ENCODE measurements at places on chromosomes 2 and 18.

GRCh38 chr2:218811382-218811781, 20.2 kb downstream of the PRKAG3 start:
- no peak for DNase-seq

DNA sequence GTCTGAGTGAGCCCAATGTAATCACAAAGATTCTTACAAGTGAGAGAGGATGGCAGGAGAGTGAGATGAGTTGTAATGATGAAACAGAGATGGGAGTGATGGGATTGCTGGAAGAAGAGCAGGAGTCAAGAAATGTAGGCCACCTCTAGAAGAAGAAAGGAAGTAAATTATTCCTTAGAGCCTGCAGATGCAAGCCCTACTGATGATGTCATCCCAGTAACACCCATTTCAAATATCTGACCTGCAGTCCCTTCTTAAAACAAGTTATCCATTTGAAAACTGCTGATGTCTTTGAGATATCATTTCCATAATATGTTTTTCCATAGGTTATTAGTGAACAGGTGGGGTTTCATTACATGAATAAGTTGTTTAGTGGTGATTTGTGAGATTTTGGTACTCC, 888.0 kb upstream of the SLC39A10 start:
- DNase-seq = no peak

DNA sequence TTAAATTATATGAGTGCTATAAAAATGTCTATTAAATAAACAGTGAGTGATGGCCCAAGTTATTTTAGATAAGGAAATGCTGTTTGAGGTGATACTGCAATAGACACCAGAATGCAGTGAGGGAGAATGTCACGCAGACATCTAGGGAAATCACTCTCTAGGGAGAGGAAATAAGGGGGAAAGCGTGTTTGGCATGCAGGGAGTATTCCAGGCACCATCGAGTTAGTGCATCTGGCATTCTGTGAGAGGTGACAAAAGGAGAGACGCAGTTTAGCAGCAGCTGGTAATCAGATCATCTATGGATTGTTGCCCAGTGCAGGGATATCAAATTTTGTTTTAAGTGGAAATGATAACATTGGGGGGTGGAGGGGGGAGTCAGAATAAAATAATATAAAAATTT, 175.4 kb upstream of the NETO1 start:
- no peak for DNase-seq

- no peak for DNase-seq
Measured at GRCh38 chr2:177992992-177993391, 79.6 kb downstream of the PDE11A start.

DNA sequence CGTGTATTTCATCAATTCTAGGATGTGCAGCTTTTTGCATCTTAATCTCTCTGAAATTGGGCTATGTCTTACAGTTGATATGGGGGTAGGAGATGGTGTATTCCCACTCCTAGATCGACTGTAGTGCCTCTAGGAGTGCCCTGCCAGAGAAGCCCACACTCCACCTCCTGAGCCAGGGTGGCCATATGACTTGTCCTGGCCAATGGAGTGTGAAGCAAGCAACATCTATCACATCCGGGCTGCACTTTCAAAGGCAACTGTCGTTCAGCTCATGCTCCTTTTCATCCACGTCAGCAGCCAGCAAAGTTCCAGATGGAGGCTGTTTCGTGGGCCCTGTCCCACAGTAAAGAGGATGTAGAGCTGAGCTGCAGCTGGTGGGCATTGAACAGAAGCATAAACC, 149.4 kb upstream of the SLC1A4 start:
- no peak for DNase-seq

DNA sequence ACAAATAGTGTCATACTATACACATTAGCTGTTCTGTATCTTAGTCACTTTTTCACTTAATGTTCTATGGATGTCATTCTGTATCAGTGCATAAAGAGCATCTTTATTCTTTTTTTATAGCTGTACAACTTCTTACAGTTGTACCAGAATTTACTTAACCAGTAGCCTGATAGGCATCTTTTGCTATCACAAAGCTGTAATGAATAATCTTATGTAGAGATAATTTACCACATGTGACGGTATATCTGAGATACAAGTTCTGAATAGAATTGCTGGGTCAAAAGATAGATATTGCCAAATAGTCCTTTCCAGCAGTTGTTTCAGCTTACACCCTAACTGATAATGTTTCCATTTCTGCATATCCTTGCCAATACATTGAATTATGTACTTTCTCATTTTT, 70.0 kb downstream of the PTRHD1 start:
- DNase-seq = no peak

DNA sequence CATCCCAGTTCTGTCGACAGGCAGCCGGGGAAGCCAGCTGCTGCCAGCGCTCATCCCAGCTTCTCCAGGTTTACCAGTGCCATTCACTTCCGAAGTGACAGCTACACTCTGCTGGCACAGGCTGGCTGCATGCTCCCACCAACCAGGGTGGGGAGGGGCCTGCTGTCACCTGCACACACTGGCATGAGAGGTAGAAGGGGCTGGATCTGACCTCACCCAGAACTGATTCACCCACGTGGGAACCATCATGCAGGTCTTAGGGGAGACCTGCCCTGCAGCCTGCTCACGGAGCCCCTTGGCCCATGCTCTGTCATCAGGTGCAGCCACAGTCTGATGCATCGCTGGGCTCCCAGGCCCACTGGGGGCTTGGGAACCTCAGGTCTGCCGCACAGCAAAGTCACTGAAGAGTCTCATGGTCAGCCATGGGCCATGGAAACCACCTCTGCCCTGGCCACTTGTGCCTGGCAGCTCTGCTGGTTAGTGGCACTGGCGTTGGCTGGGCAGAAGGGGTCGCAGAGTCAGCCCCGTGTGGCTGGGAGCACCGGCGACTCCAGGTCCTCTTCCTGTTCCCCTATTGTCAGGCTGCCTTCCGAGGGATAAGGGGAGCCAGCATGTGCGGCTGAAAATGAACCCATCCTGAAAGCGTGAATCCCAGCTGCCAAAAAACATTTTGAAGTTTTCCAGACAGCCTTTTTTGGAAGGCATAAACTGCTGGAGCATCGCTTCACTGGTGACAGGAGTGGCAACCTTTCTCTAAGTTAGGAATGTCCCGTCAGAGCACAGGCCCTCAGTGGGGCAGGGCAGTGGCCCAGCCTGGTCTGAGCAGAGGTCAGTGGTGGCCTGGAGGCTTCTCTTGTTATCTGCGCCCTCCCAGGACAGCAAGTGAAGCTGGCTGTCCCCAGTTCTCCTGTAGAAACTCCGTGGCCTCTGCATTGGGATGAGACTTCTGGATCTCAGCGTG, 157.8 kb downstream of the SEPTIN10 start:
- no peak for DNase-seq

GRCh38 chr2:37872192-37872750, 52.8 kb upstream of the RMDN2 start:
- no peak for DNase-seq

DNA sequence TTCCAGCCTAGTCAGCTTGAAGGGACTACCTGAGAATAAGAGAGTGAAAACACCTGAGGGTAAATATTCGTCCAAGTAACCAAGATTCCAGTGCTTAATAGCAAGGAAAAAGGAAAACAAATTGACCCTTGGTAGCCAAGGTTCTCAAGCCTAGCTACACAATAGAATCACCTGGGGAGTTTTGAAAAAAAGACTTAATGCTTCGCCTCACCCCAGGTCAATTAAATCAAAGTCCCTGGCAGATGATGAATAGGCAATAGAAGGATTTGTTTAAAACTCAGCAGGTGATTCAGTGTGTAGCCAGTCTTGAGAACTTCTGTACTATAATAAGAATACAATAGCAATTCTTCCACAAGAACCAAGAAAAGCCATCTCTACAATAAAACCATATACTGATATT, 500.2 kb downstream of the XIRP2 start:
- DNase-seq = no peak

- no peak for DNase-seq
Measured at GRCh38 chr2:46175419-46175818, 121.8 kb upstream of the EPAS1 start.

DNA sequence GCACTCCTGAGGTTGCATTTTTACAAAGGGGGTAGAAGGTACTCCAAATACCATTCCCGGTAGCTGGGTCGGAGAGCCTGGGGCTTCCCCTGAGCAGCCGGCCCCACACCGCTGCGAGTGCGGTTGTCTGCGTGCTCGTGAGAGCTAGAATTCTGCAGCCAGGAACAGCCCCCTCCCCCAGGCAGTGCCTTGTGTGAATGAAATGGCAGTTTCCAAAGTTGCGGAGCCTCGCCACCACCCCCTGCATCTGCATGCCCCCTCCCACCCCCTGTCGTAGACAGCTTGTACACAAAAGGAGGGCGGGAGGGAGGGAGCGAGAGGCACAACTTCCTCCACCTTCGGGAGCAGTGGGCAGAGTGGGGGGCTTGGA, 1.1 kb downstream of the MYCN start:
- DNase-seq = no peak

- no peak for DNase-seq
Measured at GRCh38 chr2:212052412-212053159, 486.0 kb downstream of the ERBB4 start.

DNA sequence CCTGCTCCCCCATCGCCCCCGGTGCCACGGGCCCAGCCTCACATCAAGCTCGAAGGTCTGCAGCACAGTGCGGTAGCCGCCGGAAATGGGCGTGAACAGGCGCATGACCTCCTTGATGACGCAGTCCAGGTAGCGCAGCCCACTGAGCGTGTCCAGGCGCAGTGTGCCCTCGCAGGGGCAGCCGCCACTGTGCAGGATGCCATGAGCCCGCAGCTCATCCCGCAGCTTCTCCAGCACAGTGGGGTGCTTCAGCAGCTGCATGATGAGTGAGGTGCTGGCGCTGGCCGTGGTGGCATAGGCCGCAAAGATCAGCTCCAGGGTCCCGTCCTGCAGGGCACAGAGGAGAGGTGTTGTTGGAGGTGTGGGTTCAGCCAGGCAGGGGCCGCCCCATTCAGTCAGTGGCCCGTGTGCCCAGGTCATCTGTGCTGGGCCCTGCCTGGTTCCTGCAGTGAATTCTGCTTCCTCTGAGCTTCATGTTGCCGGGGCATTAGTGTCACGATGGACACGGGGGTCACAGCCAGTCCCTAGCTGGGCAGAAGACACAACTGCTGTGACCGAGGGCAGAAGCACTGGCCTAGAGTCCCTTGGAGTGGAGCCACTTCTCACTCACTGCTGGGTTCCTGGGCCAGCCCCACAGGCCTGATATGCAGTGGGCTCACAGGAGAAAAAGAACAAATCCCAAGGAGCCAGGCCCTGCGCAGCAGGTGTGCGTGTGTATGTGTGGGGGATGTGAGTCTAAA, 14.5 kb downstream of the CYP26B1 start:
- no peak for DNase-seq

- no peak for DNase-seq
Measured at GRCh38 chr18:63987743-63988142, 17.9 kb downstream of the SERPINB8 start.

- no peak for DNase-seq
Measured at GRCh38 chr2:209469481-209469880, 45.6 kb downstream of the MAP2 start.

DNA sequence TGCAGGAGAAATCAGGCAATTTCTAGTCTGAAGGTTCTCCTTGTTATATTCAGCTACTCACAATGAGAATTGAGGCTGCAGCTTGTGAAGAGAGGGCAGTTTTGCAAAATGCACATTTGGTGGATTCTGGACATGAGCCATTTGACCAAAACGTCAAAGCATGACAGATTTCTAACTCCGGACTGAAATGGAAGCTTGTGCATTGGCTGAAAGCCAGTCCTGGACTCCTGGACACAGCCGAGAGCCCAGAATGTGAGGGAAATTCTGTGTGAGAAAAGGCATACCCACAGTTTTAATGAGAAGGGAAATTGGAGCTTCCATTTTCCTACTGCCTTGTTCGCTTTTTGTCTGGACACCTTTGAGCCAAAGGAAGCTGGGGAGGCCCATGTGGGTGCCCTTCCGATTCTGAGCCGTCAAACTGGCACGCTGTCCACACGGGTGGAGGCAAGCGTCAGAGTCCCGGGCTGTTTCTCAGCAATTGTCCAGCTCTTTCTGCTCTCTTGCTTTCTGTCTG, 23.7 kb upstream of the ROCK2 start:
- no peak for DNase-seq

DNA sequence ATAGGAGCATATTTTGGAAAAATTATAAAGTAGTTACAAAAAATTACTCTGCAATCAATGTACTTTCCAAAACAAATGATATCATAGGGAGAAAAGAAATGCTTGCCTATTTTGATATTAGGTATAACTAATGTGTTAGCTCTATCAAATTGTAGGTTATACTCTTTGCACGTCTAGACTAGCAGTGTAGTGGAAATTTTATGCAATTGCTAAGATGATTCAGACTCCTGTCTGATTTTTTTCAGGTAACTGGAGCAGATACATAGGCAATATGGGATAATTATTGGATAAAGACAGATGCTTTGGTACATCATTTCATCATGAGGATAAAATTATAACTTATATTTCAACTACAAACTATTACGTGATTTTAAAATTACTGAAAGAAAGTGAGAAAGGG, 918.3 kb downstream of the EPHA4 start:
- no peak for DNase-seq

- DNase-seq = no peak
Measured at GRCh38 chr18:34965108-34965507, 76.1 kb upstream of the MAPRE2 start.

- no peak for DNase-seq
Measured at GRCh38 chr18:34159691-34160185, 65.0 kb downstream of the NOL4 start.

DNA sequence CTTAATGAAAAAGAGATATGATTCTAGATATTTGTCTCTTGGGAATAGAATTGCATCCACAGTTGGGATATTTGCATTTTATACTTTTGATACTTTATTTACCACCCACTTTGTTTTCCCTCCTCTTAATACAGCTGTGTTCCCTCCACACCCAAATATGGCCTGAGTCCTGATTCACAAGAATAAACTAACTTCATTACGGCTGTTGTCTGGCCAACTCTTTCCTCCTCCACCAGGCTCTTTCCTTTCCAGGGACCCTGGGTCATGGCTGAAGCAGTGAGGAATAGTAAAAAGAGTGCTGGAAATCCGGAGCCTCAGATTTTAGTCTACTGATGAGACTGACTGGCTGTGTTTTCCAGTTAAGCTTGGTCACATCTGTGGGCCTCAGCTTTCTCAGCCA, 48.4 kb upstream of the STAM2 start:
- no peak for DNase-seq

DNA sequence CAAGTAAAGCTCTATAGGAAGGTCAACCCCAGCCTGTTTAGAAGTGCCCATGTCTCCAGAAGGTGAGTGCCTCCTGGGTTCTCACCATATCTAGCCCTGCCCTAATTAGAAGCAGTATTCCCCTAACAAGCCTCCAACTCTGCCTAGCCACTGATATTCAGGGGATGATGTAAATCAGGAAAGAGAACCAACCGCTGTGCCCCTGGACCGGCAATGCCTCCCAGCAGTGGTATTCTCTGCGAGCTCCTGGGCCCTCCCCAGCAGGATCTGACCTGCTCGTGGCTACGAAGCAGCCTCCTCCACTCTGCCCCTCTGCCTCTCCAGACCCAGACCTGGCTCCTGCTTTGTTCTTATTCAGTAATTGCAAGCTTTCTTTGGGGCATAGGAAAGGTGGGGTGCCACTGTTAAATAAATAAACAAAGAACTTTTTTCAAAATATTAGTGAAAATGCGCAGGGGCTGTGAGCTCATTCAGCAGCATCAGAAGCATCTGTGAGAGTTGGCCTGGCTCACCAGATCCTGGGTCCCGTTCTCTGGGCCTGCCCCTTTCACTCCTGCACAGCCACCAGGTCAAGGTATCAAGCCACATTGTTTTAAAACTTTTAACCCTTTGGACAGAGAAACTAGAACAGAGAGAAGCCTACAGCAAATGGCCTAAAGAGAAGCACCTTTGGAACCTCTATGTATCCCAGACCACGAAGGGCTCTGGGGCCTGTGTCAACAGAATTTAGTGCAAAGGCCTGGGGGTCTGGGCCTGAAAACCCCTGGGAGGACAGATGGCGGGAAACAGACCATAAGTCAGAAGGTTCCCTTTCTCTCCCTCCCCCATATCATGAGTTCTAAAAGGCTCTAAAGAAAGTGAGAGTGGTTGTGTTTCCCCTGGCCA, 11.9 kb downstream of the MREG start:
- no peak for DNase-seq

Measured in T-helper 2 cell (primary cell).